ENCODE measurements at places on chromosomes 4 and X.

GRCh38 chrX:81120258-81120935, 81.3 kb downstream of the HMGN5 start:
- no peak for DNase-seq

DNA sequence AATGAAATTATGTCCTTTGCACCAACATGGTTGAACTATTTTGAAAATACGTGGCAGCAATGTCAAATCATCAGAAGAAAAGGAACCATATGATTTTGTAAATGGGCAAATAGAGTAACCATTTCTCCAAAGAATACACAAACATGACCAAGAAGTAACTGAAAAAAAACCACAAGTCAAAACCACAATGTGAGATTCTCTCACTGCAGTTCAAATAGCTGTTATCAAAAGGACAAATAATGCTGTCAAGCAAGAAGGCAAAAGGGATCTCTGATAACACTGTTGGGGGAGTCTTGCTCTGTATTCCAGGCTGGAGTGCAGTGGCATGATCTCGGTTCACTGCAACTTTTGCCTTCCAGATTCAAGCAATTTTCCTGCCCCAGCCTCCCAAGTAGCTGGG, 280.8 kb upstream of the ZCCHC13 start:
- DNase-seq: no peak

- peak; percentile 5 for DNase-seq
Measured at GRCh38 chrX:130024127-130024526, 41.7 kb downstream of the BCORL1 start.

DNA sequence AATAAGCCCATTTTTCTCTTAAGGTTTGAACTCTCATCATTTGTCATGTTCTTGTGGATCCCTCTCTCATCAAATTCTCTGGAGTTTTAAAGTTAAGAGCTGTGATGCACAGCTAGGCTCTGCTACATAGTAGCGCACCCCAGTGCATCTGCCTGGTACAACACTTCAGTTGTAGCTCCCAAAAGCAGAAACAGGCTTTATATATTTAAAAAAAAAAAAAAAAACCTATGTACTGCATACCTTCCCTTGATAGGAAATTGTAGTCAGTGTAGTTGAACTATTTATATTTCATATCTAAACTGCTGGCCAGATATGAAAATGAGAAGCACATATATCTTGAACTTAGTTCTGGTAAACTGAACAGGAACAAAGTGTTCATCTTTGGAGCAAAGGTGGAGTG, 131.4 kb downstream of the KLHL13 start:
- no peak for DNase-seq

- DNase-seq: no peak
Measured at GRCh38 chrX:110409925-110410324, 51.3 kb downstream of the RTL9 start.

DNA sequence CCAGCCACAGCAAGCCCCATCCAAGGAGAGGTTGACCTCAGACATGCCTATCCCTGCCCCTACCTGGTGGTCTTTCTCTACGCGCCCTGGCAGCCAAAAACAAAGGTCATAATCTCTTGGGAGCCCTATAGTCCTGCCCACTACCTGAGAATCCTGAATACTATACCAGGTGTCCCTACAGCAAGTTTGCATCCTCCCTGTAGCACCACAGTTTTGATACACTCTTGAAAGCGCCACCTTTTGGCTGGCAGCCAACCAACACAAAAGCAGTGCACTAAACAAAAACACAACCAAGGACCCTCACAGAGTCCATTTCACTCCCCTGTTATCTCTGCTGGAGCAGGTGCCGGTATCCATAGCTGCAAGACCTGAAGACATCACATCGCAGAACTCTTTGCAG, 523.8 kb upstream of the CPEB2 start:
- DNase-seq: peak; percentile 50

- no peak for DNase-seq
Measured at GRCh38 chrX:111041018-111041462, 55.0 kb upstream of the PAK3 start.

GRCh38 chr4:26766141-26766540, 94.5 kb upstream of the STIM2 start:
- no peak for DNase-seq

DNA sequence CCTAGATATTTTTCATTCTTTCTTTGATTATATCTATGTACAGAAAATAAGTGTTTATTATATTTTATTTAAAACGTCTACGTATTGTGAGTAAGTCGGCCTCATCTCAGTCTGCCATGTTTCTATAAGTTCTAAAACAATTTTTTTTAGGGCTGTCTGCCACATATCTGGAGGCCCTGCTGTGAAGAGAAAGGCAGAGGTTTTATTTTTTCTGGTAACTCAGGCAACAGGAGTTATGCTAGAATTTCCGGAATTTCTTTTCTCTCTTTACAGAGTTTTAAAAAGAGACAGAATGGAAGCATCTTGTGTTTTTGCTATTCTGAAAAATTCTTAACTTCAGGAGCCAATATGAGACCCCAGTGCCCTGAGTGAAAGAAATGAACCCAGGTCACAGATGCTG, 1124.0 kb upstream of the TENM3 start:
- no peak for DNase-seq

DNA sequence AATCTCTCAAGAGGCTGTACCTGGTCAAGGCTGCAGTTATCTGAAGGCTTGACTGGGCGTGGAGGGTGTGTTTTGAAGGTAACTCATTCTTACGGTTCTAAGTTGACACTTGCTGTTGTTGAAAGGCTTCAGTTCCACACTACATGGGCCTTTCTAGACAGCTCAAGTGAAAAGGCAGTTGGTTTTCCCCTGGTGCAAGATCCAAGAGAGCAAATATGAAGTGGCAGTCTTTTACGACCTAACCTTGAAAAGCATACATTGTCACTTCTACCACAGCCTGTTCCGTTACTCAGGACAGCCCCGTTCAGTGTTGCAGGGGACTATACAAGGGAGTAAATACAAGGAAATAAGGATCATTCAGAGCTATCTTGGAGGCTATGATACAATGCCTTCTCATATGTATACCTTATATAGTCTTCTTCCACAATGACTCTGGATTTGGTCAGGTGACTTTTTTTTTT, 46.2 kb downstream of the PDS5A start:
- no peak for DNase-seq

GRCh38 chr4:98905839-98906238, 23.1 kb downstream of the EIF4E start:
- no peak for DNase-seq

DNA sequence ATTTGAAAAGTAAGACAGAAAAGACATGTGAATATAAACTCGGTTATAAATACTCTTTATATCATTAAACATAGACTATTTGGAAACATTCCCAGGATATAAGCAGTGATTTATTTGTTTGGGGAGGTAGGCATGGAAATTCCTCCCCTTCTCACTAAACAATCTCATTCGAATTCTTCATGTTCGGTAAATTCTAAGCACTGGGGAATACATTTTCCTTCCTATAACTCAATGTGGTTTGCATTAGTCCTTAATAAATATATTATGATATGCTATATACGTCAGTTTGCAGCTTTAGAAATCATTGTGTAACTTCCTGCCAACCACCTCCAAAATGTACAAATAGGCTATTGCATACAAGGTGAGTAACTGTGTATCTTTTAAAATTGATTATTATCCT, 99.6 kb downstream of the UGT8 start:
- no peak for DNase-seq

GRCh38 chr4:54228056-54228527, 1.0 kb upstream of the PDGFRA start:
- DNase-seq: no peak

DNA sequence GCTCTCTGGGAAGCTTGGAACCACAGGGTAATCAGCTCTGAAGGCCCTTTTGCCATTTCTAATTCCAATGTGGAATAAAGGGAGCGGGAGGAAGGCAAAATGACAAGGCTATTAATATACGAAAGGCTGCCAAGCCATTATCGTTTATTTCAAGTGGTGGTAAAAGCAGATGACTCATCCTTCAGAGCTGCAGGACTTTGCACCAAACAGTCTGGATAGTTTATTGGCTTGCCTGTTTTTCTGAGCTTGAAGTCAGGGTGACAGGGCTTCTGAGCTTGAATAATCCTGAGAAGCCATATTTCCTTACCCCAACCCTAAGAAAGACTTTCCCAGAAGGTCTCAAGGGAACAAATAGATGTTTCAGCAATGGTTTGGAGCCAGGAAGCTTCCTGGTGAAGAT, 7.7 kb upstream of the GABRE start:
- no peak for DNase-seq

GRCh38 chr4:7554905-7555304, 120.2 kb upstream of the PSAPL1 start:
- no peak for DNase-seq

GRCh38 chr4:56757821-56758411, 63.6 kb downstream of the SPINK2 start:
- DNase-seq: no peak

- DNase-seq: no peak
Measured at GRCh38 chr4:169231647-169232262, 39.0 kb downstream of the SH3RF1 start.

DNA sequence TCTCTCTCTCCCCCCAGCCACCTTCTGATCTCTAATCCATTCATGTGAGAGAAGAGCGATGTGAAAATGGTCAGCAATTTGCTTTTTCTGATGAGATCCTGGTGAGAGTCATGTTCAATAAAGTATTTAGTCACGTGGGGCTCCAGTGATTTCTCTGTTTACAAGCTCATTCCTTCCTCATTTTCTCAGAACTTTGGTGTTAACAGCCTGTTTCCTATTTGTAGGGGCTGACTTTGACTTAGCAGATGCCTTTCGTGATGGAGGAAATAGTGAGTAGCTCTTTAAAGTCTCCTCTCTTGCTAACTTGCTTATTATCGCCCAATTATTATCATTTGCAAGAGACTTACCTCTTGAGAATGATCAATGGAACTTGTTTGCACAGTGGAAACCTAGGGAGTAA, 72.6 kb upstream of the CD99 start:
- DNase-seq: no peak

DNA sequence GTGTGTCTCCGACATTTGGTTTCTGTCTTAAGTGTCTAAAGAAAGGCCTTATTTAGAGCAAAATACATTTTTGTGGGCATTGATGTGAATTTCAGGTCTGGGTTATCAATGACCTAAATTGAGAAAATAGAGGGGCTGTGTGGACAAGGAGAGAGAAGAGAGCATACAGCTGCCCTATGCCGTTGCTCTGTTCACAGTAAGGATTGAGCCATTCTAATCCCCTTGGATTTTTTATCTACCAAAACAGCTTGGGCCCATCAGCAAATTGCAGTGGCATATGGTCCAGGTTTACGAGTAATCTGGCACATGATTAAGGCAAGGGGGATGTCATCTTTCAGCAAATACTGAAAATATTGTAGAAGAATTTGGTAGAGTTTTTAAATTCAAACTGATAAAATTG, 210.2 kb downstream of the ANTXR2 start:
- no peak for DNase-seq

GRCh38 chrX:16042980-16043379, 80.4 kb upstream of the GRPR start:
- no peak for DNase-seq

GRCh38 chrX:51336584-51336983, 4.0 kb downstream of the NUDT10 start:
- no peak for DNase-seq

GRCh38 chrX:150623583-150623982, 55.2 kb downstream of the MTM1 start:
- DNase-seq: no peak

DNA sequence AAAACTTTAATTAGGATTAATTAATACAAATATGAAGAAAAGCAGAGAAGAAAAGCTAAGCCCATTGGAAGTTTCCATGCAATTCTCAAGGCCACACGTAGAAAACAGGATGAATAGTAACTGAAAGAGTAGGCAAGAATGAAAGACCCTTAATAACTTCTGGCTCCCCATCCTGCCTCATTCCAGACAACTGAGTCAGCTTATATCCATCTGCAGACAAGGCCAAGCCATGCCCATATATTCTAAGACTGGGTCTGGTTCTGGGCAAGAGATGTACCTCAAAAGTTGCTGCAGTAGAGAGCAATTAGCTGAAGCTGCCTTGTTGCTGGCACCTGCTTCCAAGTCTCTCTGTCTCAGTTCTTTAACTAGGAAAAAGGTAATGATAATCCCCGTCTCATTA, 244.1 kb downstream of the GPC3 start:
- no peak for DNase-seq

DNA sequence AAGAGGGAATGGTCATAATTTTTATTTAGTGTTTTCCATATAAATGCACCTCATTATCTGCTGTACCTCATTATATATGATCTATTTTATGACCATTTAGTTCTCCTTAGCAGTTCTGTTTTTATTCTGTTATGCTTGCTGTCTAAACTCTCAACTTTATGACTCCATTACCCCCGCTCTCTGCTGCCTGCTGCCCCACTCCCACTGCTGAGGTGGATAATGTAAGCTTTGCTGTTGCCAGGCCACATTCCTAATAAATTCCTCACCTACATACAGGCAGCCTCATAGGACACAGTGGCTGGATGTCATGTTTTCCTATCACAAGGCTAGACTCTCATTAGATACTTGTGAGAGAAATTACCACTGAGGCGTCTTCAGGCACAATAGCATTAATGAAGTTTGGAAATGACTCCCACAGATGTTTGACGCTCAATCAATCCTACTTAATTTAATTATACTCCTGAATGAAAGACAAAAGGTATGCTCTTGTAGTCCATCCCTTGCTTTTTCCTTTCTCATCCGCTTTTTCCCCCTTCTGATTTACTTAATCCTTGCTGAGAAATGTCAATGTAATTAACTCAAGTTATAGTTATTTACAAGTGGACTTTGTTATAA, 497.5 kb upstream of the IGFBP7 start:
- DNase-seq: no peak

- no peak for DNase-seq
Measured at GRCh38 chr4:40199179-40199670, 2.4 kb downstream of the RHOH start.

Data from NCI-H345 (cell line).